ENCODE measurements at places on chromosomes 4 and X.

DNA sequence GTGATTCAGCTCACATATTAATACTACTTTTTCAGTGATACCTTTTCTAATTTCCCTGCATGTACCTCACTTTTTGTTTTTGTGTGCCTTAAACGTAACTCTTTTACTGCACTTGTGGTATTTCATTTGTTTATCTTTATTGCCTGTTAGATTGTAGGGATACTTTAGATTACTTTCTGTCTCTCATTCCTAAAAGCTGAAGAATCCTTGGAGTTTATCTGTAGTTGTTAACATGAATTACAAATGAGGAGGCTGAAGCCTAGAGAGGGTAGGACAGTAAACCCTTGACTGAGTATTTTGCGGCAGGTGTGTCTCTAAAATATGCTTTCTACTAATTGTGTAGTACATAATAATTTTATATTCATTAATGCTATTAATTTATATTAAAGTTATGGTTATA is 34.9 kb downstream of the BMP2K start:
- DNase-seq, result no peak

- no peak for DNase-seq
These were observed 222.4 kb downstream of the GPAT3 start for GRCh38 chr4:83758285-83758684.

- DNase-seq, result no peak
These were observed 185.0 kb upstream of the GLRA2 start for GRCh38 chrX:14344172-14344940.

DNA sequence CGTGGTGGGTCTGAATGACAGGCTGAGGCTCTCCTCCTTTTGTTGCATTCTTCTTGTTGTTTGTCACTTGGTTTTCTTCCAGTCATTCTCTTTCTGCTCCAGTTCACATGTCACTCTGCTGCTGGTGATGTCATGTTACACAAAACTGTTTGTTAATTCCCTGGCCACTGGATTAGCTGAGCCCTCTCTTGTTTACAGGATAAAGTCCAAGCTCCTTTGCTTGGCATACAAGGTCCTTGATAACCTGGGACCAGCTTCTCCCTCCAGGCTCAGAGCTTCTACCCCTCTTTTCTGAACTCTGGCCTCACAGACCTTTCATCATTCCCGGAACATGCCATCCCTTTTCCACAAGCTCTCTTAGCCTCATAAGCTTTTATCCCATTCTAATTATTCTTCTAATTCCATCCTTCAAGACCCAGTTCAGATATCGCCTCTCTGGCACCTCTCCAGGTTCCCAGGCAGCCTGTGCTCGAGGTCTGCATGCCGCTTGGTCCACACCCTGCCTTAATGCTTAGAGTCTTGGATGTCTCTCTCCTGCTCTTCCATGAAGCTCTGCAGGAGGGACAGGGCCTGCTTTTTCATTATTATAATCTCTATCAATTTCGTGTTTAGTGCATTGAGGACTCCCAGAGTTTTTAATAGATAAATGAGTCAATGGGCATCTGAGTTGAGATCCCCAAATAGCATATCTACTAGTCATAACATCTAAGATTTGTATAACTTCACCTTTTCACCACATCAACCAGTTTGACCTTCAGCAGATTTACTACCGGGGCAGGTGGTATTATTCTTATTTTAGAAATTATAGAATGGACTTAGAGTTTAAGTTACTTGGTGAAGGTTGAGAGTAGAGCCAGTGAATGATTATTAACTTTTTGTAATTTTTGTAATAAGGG is 98.7 kb downstream of the TMEM131L start:
- DNase-seq, result no peak

- no peak for DNase-seq
These were observed 67.1 kb downstream of the DTHD1 start for GRCh38 chr4:36348403-36348938.

DNA sequence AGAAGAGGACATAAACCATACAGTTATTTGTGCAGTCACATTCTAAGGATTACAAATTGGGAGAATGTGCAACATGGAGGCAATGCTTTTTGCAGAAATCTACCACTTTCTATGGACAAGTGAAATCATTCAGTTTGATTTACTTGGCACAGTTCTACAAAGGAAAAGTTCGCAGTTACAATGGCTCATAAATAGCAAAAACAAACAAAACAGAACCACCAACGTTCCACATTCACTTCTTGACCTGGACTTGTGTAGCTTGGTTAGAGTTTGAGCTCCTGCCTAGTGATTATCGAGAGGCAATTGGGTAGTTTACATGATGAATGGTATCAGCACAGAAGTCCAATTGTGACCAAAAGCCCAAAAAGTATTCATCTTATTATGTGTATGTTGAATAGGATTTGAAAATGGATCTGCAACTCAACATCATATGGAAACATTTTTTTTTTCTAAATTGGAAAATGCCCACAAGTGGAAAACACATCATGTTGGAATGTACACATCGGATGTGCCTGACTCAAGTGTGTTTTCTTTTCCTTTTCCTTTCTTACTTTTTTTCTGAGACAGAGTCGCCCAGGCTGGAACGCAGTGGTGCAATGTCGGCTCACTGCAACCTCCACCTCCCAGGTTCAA is 123.8 kb downstream of the LUZP4 start:
- peak; percentile 74 for DNase-seq

- DNase-seq, result peak; percentile 82
These were observed 192.1 kb downstream of the SPRY1 start for GRCh38 chr4:123588631-123589241.

- DNase-seq, result no peak
These were observed 25.7 kb downstream of the RAB33A start for GRCh38 chrX:130197464-130197863.

DNA sequence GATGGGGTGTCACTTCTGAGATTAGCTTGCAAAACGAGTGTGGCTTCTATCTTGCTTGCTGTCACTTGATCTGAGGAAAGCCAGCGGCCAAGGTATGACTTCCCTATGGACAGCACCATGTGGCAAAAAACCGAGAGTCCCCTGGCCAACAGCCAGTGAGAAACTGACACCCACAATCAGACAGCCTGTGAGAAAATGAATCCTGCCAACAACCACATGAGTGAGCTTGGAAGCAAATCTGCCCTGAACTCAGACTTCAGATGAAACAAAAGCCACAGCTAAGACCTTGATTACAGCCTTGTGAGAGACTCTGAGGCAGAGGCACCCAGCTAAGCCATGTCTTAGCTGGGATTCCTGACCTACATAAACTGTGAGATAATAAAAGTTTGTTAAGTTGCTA is 45.5 kb downstream of the PPP1R2C start:
- DNase-seq, result no peak

DNA sequence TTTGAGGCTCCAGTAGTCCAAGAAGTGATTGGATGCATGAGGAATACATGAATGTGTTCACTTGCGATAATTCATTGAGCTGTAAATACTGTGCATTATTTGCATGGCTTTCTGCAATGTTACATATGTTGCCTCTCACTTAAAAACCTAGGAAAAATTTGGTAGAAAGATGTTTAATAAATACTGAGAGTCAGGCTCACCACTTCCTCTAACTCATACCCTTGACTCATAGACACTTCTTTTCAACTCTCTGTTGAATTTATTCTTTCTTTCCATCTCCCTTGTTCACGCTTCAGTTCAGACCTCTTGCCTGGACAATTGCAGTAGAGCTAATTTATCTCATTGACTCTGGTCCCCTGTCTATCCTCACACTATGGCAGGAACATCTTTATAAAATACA is 35.8 kb upstream of the LEF1 start:
- DNase-seq, result peak; percentile 16

GRCh38 chr4:148376151-148376550 is 66.1 kb downstream of the NR3C2 start:
- DNase-seq, result peak; percentile 67

GRCh38 chr4:28062562-28062961 is 1201.9 kb downstream of the STIM2 start:
- no peak for DNase-seq

- DNase-seq, result no peak
These were observed 81.5 kb downstream of the RCHY1 start for GRCh38 chr4:75432683-75433082.

DNA sequence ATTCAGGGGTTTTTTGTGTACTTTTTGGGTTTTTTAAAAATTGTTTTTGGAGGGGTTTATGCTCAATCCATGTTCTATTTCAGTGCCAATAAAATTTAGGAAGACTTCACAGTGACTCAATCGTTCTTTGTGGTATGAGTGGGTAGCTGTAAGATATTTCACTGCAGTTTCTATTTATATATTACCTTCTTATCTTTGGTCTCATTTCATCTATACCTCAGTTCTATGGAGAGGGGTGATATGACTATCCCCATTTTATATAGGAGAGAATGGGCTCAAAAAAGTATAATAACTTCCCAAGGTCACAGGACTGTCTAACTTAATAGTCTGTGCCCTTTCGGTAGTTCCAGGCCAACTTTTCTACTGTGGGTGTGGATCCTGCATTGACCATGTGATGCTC is 74.4 kb downstream of the MSN start:
- no peak for DNase-seq

DNA sequence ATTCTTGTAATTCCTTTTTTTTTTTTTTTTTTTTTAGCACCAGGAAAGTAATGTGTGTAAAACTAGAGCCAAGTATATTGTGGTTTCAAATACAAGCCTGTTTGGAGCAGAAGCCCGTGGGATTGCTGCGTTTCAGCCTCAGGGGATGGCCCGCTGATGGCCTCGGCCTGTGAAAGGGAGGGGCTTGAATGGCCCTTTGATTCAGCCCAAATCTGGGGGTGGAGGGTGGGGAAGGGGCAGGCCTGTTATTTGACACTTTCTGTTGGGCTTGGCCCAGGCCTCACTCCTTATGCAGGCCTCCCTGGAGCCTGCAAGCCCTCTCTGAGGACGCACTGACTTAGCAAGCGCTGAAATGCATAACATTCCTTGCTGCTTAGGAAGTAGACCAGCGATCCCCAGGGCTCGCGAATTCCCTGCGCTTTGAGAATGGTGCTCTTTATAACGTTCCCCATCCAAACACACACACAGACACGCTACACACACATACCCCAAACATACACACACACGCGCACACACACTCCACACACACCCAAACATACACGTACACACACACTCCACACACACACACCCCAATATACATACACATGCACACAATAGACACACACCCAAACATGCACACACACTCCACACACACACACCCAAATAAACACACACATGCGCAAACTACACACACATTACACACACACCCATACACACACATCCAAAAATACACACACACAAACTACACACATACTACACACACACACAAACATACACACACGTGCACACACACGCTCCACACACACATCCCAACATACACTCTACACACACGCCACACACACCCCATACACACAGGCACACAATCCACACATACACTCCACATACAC is 29.6 kb downstream of the TLR10 start:
- DNase-seq, result peak; percentile 98

- DNase-seq, result no peak
These were observed 215.4 kb upstream of the MAB21L2 start for GRCh38 chr4:150366487-150366999.
